ENCODE measurements at places on chromosomes 5 and 9. TPM values are rescaled to one million over a fixed set of nuclear protein-coding genes. Genes with fewer than 3 reads are reported as not detected.
A peak's percentile ranks its signal among the peaks of the same experiment; 100 is the strongest.

SAXO1 gene
- 0.38 TPM for total RNA-seq

DNA sequence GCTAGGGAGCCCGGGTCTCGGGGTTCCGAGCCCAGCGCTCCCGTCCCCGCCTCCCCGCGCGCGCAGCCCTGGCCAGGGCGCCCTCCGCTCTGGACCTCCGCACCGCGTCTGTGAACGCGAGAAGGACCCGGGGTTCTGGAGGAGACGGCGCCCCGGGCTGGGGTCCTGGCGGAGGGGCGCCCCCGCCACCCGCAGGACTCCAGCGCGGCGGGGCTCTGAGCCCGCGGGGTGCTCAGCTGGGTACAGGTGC lies 431 bp downstream of the TMOD1 start:
- DNase-seq, result no peak

DNA sequence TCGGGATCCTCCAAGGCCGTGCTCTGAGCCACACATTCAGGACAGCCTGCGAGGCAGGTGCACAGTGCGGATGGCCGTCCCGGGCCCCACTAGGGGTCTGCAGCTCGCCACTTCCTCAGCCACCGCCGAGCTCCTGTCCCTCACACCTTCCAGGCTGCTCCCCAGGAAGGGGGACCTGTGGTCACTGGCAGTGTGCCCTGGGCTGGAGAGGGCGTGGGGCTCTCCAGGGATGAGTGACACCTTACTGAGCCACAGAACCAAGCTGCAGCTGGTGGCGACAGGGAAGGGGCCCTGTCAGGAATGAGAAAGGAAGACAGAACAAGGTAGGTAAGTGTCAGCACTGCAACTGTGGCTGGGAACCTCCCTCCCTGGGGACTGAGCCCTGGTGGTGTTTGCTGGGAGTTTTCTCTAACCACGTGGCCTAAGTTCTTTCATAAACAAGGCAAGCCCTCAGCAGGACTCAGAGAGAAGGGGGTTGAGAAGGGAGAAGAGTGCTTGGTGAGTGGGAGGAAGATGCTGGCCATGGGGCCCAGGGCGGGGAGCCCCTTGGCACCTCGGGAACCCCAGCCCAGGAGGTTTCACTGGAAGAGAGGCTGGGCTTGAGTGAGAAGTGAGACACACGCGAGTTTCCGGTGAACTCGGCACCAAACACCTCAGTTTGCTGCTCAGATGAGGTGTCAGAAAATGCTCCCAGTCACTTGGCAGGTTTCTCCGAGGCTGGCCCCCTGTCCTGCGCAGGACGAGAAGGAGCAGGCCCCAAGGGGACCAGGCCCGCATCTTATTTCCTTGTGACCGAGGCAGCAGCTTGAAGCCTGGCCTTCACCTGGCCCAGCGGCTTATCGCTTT lies 5.2 kb downstream of the IL13 start:
- peak; percentile 37 for DNase-seq

ENHO gene
- 0.36 TPM for total RNA-seq

DNA sequence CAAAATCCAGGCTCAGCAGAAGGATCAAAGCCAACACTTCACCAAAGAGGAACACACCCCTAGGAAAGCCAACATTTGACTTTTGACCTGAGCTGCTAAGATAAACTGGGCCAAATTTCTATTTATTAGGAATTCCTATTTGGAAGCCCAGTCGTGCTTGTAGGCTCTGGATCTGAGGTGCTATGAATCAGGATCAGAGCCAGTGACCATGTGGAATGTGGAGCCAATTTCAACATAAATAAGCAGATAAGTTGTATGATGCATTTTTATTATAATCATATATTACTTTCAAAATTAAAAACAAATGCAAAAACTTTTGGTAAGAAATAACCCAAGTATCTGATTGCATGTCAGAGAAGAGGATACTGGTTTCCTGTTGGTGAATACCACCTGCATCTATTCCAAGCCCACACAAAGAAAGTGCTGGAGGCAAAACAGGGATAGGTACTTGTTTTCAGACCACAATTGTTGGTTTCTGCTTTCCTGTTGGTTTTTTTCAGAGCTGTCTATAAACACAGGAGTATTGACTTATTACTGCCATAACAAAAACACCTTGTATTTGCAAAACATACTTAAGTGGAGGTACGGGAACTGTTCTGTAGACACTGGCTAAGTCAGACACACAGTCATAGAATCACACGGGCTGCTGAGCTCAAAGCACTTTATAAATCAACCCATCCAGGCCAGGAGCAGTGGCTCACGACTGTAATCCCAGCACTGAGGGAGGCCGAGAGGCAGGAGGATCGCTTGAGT lies 52.8 kb downstream of the ARL15 start:
- DNase-seq, result no peak

All from naive thymus-derived CD8-positive, alpha-beta T cell (primary cell).